NCI-H1694 (cell line): ENCODE measurements at places on chromosomes 1 and 21.

DNA sequence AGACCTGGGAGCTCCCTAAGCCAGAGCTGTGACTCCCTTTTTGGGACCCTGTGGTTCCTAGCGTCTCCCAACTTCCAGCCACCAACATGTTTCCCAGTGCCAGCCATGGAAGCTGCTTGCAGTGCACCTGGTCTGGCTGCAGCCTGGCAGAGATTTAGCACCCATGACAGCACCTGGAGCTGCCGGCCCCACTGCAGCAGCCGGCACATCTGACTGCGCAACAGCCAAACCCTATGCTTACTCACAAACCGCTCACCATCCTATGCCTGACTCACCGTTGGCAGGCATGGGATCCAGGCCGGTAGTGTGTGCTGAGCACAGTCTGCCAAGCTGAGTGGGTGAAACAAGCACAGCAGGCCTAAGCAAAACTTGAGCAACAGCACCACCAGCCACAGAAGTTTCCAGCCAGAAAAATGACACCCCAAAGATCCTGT lies 435.9 kb upstream of the PRMT6 start:
- DNase-seq: no peak

- no peak for DNase-seq
Observed at GRCh38 chr21:27390384-27390783, 423.5 kb upstream of the ADAMTS5 start.

DNA sequence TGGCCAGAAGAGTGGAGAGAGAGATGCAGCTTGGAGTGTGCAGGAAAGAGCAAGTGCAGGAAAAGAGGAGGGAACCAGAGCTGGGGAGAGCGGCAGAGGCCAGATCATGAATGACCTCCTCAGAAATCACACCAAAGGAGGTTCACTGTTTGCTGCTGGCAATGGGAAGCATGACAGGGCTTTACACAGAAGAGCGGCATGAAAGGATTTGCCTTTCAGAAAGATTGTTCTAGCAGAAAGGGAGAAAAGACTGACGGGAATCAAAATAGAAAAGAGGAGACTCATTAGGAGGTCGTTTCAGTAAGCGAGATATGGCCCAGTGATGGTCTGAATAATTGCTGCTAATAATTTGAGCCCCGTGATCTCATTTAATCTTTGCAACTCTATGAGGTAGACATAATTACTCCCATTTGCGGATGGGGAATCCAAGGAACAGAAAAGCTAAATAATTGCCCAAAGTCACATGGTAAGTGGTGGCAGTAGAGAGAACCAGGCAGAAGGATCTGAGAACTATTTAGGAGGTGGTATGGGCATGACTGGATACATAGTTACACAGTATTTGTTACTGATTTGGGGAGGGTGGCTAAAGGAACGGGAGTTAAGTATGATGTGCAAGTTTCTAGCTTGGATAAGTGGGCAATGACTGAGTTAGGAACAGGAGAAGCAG lies 12.5 kb upstream of the HNRNPR start:
- DNase-seq: no peak

DNA sequence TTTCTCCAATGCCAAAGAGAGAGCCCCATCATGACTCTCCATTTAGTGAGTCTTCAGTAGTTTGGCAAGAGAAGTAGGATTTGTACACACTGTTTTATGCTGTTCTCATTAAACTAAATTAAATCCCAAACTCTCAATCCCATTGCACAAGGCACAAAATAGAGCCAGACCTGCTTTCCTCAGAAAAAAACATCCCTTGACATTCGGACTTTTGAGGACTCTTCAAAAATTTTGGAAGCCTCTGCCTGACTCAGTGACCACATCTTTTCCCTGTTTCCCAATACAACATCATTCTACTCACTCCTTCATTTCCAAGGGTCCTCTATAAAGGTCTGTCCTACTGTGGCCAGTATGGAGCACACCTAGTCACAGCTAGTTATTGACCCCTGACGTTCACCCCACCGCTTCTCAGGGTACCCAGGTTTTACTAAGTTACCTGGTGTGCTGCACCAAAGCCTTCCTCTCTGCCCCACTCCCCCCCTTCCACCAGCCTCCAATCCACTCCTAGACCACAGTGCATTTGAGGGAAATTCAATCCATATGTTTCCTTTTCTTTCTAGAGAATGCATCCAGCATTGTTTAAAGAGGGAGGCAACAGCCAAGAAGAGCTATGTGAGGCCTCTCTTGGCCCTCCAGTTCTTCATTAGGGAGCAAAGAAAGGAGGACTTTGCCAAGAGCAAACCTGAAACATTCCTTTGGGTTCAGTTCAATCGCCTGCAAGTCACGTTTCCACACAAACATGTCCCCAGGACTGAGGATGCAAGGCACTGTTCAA lies 428.7 kb downstream of the PLPP3 start:
- DNase-seq: no peak

GRCh38 chr1:242828828-242829227 lies 304.3 kb upstream of the PLD5 start:
- DNase-seq: no peak

DNA sequence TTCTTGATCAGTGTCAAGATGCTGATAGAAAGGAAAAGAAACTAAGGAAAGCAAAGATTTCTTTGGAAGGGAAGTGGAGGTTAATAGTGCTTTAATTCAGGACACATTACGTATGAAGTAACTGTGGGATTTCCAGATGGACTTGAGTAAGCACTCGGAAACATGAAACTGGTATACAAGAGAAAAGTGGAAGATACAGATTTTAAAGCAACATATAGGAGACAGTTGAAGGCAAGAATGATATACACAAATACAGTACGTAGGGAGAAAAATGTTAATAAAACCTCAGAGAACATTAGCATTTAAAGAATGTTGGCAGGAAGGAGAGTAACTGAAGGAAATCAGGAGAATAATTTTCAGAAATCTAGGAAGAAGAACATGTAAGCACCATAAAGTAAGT lies 730.9 kb upstream of the ADGRL2 start:
- no peak for DNase-seq

DNA sequence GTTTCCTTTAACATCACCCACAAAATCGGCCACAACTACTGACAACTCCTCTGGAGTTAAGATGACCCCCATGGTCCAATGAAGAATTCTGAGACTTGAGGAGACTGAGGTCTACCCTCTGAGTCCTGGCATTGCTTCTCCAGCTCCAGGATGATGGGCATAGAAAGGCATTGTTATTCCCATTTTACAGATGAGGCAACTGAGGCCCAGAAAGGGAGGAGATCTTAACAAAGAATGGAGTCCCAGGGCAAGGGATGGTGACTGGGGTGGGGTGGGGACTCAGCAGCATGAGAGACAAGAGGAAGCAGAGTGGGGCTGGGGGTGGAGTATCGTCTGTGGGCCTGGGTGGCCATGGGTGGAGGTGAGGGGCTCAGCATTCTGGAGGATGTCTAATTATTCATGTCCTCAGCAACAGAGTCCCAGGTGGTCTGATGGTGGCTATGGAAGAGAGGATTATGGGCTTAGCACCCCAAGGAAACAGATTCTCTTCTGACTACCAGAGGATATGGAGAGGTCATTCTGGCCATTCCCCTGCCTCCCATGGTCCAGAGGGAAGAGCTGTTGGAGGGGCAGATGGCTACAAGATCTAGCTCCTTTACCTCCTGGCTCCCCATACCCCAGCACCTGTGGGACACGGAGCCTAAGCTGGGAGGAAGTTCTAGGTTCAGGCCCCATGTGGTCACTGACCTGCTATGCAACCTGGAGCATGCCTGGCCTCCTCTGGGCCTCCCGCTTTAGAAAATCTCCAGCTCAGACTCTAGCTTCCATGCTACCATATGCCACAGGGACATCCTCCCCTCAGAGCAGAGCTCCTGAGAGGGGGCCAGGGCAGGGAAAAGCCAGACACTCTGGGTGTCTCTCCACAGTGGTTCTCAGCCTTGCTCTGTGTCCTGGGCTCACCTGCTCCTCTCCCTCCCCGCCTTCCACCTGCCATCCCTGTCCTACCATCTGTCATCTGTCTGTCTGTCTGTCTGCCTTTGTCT lies 37.4 kb upstream of the DMBX1 start:
- DNase-seq: no peak

DNA sequence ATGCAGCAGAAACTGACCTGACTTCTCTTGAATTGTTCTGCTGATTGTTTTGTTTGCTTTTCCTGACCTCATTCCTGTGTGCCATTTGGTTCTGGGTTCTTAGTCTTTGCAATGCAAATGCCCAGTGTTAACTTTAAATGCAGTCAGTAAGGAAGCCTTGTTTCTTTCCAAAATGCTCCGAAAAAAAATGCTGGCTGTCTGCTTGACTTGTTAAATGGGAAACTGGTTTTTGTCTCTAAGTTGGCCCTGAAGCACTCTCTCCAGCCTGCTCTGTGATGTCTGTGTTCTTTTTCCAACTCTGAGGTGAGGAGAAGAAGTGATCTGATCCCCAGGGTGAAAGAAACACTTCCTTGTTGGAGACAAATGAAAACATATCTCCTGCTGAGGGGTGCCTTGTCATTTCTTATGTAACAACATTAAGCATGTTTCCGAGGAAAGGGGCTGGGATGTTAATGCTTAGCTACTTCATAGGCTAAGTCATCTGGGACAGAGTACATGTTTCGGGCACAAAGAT lies 256.3 kb upstream of the ADGRL4 start:
- DNase-seq: no peak

- no peak for DNase-seq
Observed at GRCh38 chr1:229972600-229973296, 94.3 kb upstream of the GALNT2 start.

DNA sequence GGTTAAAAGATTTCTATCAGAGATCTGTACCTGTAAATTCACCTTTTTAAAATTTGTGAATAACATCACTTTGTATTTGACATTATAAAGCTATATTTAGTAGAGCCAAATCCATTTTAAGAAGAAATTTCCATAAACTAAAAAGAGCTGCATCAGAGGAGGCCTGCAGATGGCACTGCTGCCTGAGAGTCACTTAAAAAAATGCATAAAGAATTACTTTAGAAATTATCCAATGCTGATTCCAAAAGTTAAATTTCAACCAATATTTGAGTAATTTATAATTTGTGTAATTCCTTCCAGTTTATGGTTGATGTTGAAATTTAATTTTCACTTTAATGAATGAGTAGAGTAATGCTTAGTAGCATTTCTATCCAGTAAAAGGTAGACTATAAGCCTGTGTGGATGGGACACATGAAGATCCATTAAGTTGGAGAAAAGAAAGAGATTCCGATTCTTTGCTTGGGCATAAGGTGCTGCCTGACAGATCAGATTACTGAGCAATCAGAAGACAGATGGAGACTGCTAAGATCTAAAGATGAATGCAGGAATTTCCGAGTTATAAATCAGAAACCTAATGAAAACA lies 20.7 kb upstream of the RPE65 start:
- no peak for DNase-seq

DNA sequence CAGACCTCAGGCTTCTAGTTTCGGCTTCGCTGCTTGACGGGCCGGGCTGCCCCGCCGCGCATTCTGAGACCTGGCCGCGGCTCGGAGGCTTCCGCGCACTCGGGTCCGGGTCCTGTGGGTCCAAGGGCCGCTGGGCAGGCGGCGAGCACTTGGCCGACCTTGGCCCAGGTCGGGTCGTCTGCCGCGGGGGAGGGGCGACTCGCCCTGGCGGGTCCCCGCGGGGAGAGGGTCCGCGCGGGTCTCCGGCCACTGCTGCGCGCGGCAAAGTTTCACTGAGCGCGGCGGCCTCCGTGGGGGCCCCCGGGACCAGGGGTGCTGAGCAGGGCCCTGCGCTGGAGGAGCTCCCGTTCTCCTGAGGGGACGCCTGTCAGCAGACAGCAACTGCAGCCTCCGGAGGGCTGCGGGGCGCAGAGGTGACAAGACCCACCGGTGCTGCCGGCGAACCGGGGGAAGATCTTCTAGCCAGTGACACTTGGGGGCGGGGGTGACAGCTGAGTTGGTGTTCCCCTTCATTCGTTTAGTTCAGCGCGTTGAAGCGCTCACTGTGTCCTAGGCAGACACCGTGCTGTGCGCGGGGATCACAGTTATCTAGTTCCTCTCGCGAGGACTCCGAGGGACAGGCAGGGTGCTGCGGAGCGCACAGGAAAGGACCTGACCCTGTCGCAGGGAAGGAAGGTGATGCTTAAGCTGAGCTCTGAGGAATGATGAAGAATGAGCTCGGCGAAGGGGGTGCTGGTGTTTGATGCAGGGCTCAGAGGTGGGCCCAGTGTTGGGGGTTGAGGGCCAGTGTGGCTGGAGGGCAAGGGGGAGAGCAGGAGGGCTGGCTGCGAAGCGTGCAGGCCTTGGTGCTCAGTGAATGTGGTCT lies 725 bp downstream of the MTFR1L start:
- no peak for DNase-seq

DNA sequence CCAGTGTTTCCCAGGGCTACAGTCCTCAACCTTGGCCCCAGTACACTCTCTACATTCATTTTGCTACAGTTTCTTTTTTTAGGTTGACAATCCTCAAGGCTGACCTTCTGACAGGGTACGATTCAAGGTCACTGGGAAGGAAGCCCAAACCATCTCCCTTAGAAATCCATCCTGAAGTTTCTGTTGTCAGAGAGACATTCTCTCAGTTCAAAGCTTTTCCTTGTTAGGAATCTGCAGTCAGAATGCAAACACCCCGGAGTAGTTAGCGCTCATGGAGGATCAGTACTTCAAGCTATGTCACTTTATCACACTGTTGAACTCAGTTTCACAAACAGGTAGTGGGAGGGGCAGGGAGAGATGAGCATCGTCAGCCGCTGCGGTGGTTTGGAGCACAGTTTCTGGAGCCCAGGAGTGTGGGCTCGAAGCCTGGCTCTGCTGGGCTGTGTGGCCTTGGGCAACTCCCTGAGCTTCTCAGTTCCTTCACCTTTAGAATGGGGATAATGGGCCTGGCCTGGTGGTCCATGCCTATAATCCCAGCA lies 4.2 kb downstream of the SLC2A5 start:
- DNase-seq: no peak

DNA sequence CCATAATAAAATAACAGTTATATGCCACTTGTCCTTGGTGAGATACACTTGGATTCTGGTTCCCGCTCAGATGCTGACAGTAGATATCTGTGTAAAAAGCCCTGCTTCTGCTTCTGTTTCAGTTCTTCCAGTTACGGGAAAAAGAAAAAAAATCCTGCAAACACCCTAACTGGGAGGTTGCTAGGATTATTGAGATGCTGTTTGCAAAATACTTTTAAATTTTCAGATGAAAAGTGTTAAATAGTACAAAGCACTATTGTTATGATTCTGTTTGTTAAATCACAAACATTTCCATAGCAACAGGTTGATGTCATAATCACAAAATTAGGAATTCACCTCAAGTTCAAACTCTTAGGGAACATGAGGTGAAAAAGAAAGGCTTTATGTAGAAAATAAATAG lies 232.3 kb downstream of the HMCN1 start:
- DNase-seq: no peak

DNA sequence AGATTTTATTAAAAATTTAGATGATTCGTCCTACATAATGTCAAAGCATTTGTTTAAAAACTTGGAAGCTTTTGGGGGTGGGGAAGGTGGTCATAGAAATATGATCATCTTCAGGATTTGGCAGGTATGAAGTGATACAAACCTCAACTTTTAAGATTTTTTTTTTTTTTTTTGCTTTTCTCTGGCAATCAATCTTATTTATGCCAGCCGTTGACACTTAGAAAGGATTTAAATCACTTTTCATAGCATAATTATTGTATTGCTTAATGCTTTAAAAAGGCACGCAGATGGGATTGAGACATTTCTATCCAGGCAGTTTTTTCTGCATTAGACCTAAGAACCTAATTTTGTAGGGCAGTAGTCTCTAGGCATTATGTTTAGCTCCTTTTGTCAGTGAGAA lies 19.7 kb downstream of the MRPS6 start:
- DNase-seq: no peak
